MV-4-11 (cell line): ENCODE measurements at places on chromosomes 2 and 18.

DNA sequence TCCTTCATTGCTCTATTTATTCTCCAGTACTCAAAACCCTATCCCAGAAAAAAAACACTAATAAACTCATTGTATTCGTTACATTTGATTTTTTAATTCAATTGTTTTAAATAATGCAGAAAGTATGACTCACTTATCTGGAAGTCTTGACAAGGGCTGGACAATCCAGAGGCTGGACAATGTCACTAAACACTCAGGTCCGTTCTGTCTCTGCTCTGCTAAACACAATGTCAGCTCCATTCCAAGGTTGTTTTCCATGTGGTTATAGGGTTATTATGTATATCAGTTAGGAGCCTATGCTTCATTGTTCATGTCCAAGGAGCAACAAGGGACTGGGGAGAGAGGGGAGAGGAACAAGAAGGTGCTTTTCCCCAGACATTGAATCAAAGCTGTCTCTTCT is 125.5 kb downstream of the IRS1 start:
- DNase-seq, result no peak

DNA sequence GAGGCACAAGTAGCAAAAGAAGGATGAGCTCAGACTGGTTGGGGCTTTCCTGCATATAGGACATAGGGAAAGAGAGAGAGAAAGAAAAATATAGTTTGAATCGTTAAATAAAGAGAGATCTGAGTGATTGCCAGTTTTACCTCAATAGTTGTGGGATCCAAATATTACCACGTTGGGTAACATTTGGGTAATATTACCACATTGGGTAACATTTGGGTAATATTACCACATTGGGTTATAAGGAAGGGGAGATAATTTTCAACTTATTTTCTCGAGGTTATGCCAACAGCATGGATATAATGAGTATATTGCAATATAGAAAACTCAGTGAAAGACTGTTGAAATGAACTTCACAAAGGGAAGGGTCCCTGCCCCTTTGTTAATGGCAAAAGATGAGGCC is 20.7 kb downstream of the SP140 start:
- peak; percentile 21 for DNase-seq

GRCh38 chr2:74316627-74317295 is 26.5 kb downstream of the SLC4A5 start:
- no peak for DNase-seq

DNA sequence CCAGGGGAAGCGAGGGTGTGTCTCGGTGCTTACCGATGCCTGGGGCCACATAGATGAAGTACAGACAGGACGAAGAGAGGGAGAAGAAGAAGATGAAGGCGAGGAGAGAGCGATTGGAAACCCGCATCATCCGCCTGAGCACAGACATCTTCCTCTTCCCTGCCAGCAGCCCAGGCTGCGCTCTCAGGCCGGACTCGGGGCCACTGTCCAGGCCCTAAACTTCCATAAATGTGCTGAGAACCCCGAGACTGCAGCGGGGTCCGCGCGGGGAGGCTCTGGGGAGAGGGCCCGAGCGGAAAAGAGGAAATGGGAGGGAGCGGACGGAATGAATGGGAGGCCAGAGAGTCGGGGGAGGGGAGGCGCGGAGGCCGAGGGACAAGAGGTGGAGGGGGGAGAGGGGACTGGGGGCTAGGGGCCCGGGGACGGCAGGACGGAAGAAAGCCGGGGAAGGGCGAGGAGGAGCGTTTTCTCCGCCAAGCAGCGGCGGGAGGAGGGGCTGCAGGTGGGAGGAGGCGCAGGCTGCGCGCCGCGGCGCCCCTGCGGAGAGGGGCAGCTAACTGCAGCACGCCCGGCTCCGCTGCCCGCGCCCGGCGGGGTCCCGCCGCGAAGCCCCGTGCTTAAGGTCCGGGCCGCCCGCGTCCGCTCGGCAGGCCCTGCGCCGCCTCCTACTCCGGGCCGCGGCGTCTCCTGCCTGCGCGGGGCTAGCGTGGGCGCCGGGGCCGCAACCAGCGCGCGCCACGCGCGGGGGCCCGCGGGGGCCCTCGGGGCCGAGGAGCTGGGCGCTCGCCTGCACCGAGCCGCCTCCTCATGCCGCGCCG is at the start of gene B4GALT6:
Gene B4GALT6, minus strand, starts transcription at position 303 of the 818 bp plus-strand sequence. Its CDS starts 155 bp downstream, at position 148.
- DNase-seq, result no peak

DNA sequence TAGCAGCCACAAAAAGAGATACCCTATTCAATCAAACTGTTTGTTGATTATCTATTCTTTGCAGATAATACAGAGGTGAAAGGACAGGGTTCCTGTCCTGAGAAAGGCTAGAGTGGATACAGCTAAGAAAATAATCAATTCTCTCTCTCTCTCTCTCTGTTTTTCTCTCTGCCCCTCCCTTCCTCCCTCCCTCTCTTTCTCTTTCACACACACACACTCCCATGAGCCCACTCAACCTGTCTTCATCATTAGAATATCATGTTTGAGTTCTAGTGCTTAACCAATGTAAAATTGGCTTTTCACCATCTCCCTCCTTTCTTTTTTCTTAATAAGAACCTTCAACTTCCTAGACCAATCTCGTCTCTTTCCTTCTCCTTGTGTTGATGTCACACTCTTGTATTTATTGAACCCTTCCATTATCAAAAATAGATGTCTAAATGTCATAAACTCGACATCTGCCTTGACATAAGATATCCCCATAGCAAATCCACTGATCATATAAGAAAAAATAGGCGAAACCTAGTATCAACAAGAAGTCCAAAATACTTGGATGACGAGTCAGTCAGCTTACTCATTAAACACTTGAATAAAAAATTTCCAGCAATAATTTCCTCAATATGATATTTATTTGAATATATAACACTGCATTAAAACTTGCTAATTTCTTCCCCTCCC is 42.8 kb upstream of the CYTIP start:
- DNase-seq, result no peak

- no peak for DNase-seq
Observed at GRCh38 chr2:7825591-7826312, 856.1 kb upstream of the ID2 start.

DNA sequence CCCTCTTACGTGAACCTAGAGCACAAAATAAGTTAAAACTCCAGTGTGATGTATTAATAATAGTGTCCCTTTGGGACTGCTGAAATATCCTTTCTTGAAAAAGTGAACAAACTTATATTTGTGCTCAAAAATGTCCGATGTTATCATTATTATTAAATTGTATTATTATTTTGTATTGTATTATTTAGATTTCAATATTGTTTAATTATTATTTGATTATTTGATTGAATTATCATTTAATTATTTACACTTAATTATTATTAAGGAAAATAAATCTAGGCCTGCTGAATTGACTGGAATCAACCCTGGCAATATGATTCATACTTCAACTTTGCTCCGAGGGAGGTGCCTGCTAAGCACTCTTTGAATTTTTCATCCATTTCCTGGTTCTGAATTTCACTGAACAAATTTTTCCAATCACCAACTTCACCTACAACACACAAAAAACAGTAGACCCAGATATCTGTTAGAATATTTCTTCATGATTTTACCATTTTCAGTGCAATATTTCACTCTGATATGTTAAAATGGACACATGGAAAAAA is 10.9 kb upstream of the EIF2AK2 start:
- no peak for DNase-seq

- DNase-seq, result no peak
Observed at GRCh38 chr2:155839991-155840390, 492.5 kb downstream of the NR4A2 start.

GRCh38 chr2:222609381-222609780 is 46.5 kb downstream of the FARSB start:
- peak; percentile 61 for DNase-seq

DNA sequence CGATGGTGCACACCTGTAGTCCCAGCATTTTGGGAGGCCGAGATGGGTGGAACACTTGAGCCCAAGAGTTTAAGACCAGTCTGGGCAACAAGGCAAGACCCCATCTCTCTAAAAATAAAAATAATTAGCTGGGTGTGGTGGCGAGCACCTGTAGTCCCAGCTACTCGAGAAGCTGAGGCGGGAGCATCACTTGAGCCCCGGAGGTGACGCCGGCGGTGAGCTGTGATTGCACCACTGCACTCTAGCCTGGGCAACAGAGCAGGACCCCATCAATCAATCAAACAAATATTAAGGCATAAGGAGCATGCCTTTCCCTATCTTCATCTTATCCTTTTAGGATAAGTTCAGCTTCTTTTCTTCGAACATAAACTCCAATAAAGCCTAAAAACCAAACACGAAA is 1.1 kb downstream of the WDSUB1 start:
- DNase-seq, result no peak

GRCh38 chr18:36580266-36580665 is 248.5 kb downstream of the TPGS2 start:
- no peak for DNase-seq

- DNase-seq, result no peak
Observed at GRCh38 chr2:241482126-241482955, 26.0 kb downstream of the STK25 start.

GRCh38 chr2:239012228-239012627 is 164.3 kb downstream of the TWIST2 start:
- DNase-seq, result no peak

DNA sequence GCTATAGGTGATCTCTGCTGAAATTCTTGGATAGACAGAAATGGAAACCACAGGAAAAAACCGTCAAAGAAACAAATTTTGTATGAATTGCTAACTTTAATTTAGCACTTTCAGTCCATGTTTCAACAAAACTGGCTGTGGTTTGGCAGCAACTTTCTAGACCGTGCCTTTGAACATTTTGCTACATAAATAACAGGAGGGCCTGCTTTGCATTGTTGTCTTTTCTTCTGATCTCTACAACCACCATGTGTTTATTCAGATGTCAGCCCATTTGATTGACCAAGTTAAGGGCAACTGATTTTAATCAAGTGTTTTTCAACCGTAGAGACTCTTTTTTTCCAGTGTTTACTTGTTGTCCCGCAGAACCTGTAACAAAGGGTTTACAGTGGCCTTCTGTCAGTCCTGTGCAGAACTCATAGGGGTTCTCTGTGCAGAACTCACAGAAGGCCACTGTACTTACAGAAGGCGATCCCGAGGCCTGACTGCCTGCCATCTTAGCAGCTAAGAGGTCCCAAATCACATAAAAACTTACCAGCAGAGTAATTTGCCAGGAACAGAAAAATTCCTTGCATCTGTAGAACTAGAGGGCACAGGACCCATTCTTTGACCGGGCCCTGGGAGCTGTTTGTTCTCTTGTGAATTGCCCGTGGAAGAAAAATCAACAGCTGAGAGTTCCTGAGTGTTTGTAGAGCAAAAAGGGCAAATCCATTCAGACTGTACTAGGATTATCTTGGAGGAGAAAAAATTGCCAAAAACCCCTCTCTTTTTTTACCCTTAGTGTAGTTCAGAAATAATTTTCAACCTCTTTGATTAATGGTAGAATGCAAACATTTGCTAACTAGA is 120.6 kb downstream of the PRKRA start:
- no peak for DNase-seq

GRCh38 chr2:66915237-66915636 is 480.3 kb downstream of the MEIS1 start:
- no peak for DNase-seq

GRCh38 chr2:69083235-69083748 is 70.3 kb downstream of the ANTXR1 start:
- peak; percentile 37 for DNase-seq

- peak; percentile 60 for DNase-seq
Observed at GRCh38 chr2:64223055-64223454, 78.8 kb upstream of the PELI1 start.

DNA sequence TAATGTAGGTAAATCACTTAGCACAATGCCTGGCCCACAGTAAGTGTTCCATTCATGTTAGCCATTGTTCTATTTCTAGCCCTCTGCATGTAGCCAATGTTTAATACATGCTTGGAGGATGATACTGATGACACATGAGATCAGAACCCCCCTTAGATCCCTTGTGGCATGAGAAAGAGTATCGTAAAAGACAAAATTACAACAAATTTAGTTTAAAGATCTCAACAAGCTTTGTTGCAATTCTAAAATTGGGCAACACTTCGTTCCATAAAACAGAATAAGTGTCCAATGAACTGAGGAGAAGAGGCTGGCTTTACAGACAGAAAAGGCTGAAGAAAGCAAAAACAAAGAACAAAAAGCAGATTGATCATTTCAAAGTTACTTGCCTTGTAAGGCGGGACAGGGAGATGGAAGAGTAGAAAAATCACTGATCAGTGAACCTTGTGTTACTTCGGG is 148.7 kb upstream of the SLC1A4 start:
- DNase-seq, result peak; percentile 40

- DNase-seq, result no peak
Observed at GRCh38 chr18:6559296-6559695, 144.6 kb upstream of the L3MBTL4 start.

DNA sequence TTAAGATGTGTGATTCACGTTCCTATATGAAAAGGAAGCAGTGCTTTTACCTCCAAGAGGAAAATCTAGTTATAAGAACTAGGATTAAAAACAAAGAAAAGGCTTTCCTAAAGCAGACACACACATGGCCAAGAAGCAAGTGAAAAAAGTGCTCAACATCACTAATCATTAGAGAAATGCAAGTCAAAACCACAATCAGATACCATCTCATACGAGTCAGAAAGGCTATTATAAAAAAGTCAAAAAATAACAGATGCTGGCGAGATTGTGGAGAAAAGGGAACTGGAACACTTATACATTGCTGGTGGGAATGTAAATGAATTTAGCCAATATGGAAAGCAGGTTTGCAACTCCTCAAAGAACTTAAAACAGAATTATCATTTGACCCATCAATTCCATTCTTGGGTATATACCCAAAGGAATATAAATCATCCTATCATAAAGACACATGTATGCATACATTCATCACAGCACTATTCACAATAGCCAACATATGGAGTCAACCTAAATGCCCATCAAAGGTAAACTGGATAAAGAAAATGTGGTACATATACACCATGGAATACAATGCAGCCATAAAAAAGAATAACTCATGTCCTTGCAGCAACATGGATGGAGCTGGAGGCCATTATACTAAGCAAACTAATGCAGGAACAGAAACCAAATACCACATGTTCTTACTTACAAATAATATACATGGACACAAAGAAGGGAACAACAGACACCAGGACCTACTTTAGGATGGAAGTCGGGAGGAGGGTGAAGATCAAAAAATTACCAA is 285.3 kb downstream of the RAD51AP2 start:
- no peak for DNase-seq

GRCh38 chr2:157769856-157770255 is 106.3 kb downstream of the ACVR1 start:
- no peak for DNase-seq

DNA sequence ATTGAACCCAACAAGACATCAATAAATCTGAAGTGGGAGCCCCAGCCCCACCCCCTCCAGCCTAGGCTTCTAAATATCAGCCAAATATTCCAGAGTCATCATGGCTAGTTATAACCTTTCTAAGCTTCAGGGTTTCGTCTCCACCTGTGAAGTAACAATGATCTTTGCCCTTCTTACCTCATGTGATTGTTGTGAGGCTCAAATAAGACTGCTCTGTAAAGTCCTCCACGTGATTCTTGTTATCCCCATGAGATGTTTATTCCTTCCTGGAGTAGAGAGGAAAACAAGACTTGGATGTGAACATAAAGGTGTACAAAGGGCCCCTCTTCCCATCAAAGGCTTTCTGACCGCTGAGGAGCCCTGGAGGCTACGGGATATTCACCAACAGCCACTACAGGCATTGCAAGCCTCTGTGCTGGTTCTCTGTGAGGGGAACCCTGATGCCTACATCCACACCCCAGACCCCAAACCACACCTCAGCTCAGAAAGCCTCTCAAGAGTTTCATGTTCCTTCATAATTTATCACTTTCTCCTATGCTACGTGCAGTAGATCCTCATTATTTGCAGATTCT is 20.1 kb upstream of the REEP1 start:
- DNase-seq, result no peak

- no peak for DNase-seq
Observed at GRCh38 chr2:18517386-18517785, 43.1 kb downstream of the RDH14 start.

GRCh38 chr18:49855711-49856415 is 42.5 kb upstream of the ACAA2 start:
- no peak for DNase-seq
